Esophagus squamous epithelium (tissue), 5 donors: ENCODE measurements at places on chromosomes 12 and 14.

DNA sequence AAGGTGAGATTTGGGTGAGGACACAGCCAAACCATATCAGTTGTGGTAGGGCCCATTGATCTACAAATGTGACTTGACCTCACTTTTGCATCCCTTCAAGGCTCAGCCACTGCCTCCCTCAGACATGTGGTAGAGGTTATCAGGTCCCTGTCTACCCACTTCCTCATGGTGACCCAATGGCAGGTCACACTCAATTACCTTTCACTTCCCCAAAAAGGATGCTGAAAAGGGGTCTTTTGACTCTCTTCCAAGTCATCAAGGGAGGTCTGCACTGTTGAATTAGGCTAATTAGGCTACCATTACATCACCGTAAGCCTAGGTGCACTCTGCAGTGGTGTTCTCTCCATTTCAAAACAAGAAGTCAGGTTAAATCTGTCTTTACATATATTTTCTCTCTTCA, 22.6 kb upstream of the DRAM1 start:
- no peak for DNase-seq
- no peaks in the 10 kb centered on the region for H3K27me3 ChIP-seq
- peaks cover 4% of the 10 kb centered on the region for H3K4me1 ChIP-seq

DNA sequence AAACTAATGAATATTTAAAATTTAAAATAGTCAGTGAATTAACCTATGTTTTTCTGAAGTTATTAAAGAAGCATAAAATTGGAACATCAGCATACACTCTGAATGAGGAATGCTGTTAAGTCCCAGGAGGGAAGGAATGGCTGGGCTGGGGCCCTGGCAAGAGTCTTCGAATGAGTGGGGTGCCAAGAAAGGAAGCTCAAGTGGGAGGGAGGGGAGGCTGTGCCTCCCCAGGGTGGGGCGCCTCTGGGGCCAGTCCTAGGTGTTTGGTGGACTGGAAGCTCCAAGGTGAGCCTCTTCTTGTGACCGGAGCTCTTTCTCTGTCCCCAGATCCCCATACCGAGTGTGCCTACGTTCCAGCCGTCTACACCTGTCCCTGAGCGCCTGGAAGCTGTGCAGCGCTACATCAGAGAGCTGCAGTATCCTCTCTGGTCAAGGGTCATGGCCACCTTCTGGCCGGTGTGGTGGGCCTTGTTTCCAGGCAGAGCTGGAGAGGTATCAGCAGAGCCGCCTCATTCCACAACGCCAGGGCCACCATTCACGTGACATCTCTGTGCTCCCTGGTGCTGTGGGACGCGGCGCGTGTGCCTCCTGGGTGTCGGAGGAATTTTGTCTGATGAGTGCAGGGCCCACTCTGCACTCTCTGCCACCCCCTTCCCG, 8.5 kb downstream of the VASH1 start:
- peaks cover 31% of the 10 kb centered on the region for H3K4me1 ChIP-seq
- H3K4me3 ChIP-seq = no peak overlapping the region
- H3K27me3 ChIP-seq = no peaks in the 10 kb centered on the region
- no peak for DNase-seq
- no peaks in the 10 kb centered on the region for H3K36me3 ChIP-seq

GRCh38 chr12:62813031-62813829, 121.7 kb downstream of the PPM1H start:
- H3K27me3 ChIP-seq = no peaks in the 10 kb centered on the region
- no peaks in the 10 kb centered on the region for H3K36me3 ChIP-seq
- DNase-seq = no peak

DNA sequence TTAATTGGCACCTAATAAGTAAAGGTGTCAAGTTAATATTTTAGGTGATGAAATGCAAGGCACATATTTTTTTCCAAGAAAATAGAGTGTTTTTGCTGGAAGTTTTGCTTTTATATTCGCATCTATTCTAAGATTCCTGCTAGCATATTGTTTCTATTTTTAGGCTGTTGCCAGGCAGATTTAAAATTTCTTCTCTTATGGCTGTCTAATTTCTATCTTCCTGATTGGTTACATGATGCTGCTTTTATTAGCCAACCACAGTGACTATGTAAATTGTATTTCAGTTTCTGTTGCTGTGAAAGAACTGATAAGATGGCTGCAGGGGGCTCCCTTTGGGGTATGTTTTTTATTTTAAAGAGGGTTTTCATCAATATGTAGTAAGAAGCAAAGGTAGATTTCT, 42.7 kb downstream of the ATF7IP start:
- peak overlapping the region; percentile 16 for H3K27ac ChIP-seq
- no peak for DNase-seq
- H3K27me3 ChIP-seq = no peaks in the 10 kb centered on the region
- no peak overlapping the region for H3K4me3 ChIP-seq
- no peaks in the 10 kb centered on the region for H3K36me3 ChIP-seq

DNA sequence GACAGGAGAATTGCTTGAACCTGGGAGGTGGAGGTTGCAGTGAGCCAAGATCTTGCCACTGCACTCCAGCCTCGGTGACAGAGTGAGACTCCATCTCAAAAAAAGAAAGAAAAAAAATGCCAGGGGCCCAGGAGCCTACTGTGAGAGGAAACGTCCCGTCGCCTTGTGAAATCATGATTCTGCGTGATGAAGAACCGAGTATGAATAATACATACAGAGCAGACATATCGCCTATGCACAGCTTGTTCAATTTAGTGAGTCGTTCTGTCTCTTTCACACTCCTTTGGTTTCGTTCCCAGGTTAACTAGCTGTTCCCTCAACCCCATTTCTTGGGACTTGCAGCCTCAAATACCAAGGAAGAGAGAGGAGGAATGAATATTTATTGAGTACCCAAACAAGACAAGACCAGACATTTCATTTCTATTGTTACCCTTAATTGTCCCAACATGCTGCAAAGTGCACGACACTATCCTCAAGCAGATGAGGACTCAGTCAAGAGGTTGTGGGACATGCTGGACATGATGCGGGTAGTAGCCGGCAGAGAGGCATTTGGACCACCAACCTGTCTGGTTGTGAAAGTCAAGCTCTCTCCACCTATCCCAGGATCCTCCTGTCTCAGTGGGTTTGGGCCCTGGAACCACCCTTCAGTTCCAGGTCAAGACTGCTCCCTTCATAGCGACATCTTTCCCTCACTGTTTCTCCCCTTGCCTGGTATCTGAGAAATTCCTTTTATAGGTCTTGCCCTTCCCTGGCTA, 8.6 kb upstream of the CD27 start:
- no peak overlapping the region for H3K4me3 ChIP-seq
- no peak overlapping the region for H3K27ac ChIP-seq
- no peaks in the 10 kb centered on the region for H3K27me3 ChIP-seq
- no peaks in the 10 kb centered on the region for H3K36me3 ChIP-seq

GRCh38 chr12:93767524-93767863, 90.3 kb downstream of the CRADD start:
- no peaks in the 10 kb centered on the region for H3K36me3 ChIP-seq
- H3K27me3 ChIP-seq = no peaks in the 10 kb centered on the region
- no peak for DNase-seq
- no peak overlapping the region for H3K4me3 ChIP-seq

DNA sequence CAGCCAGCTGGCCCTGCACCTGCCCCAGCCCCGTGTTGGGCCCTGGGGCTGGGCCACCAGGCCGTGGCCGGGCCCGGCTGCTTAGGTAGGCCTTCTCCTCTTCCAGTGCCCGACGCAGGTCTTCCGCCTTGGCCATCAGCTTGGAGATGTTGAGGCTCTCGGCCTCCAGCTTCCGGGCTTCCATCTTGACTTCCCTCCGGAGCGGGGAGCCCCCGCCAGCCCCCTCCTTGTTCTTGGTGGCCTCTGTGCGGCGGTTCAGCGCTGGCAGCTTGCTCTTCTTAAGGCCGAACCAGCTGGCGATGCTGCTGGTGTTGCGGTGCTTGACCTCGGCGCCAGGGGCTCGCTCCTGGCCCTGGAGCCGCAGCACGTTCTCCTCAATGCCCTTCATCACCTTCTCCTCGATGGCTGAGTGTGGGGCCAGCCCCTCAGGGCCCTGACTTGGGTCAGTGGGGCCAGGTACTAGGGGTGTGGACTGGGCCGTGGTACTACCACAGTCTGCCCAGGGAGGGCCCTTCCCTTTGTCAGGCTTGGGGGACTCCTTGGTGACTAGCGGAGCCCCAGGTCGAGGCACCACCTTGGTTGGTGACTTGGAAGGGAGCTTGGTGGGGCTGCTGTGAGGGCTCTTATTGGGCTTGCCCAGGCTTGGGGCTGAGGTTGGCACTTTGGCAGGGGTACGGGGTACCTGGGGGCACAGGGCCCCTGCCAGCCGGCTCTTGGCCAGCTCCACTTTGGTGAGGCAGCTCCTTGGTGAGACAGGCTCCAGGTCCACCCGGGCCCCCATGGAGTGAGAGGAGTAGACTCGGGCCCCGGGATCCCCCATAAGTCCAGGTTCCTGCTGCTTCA, 33.2 kb downstream of the NCKAP5L start:
- no peak overlapping the region for H3K4me3 ChIP-seq
- H3K4me1 ChIP-seq = no peaks in the 10 kb centered on the region
- peaks cover 9% of the 10 kb centered on the region for H3K36me3 ChIP-seq
- H3K27ac ChIP-seq = no peak overlapping the region
- no peaks in the 10 kb centered on the region for H3K27me3 ChIP-seq
- no peak for DNase-seq

- no peaks in the 10 kb centered on the region for H3K36me3 ChIP-seq
- H3K4me3 ChIP-seq = no peak overlapping the region
- H3K4me1 ChIP-seq = no peaks in the 10 kb centered on the region
- DNase-seq = no peak
- H3K27me3 ChIP-seq = no peaks in the 10 kb centered on the region
- H3K27ac ChIP-seq = no peak overlapping the region
Measured at GRCh38 chr12:81400024-81400423, 322.1 kb downstream of the ACSS3 start.

DNA sequence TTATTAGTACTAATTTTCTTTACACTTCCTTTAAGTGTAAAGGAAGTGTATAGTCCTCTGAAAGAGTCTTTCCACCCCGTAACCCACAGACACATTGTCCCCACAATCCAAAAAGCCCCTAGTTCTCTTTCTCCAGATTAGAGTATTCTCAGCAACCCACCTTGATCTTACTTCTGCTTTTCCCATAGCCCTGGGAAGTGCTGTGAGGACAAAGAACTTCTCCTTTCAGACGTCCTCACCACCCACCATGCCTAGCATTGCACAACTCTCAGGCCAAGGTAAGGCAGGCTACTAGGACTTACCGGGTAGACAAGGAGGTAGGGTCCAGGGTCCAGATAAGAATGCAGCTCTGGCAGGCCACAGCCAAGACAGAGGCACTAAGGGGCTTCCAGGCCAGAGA, 7.4 kb downstream of the AAAS start:
- H3K27ac ChIP-seq = no peak overlapping the region
- no peak overlapping the region for H3K4me3 ChIP-seq
- H3K27me3 ChIP-seq = no peaks in the 10 kb centered on the region
- H3K4me1 ChIP-seq = no peaks in the 10 kb centered on the region
- H3K36me3 ChIP-seq = peaks cover 93% of the 10 kb centered on the region
- no peak for DNase-seq

GRCh38 chr14:104078031-104078455, 7.5 kb upstream of the ASPG start:
- H3K27me3 ChIP-seq = no peaks in the 10 kb centered on the region
- H3K4me3 ChIP-seq = no peak overlapping the region
- no peak for DNase-seq
- H3K27ac ChIP-seq = no peak overlapping the region
- H3K36me3 ChIP-seq = no peaks in the 10 kb centered on the region

- H3K4me1 ChIP-seq = no peaks in the 10 kb centered on the region
- no peak for DNase-seq
- no peaks in the 10 kb centered on the region for H3K36me3 ChIP-seq
- no peaks in the 10 kb centered on the region for H3K27me3 ChIP-seq
- H3K27ac ChIP-seq = no peak overlapping the region
Measured at GRCh38 chr14:61089126-61089750, 108.2 kb downstream of the SLC38A6 start.

GRCh38 chr12:88338486-88338885, 196.4 kb downstream of the TMTC3 start:
- H3K36me3 ChIP-seq = no peaks in the 10 kb centered on the region
- no peaks in the 10 kb centered on the region for H3K27me3 ChIP-seq
- DNase-seq = no peak
- H3K4me1 ChIP-seq = peaks cover 21% of the 10 kb centered on the region

DNA sequence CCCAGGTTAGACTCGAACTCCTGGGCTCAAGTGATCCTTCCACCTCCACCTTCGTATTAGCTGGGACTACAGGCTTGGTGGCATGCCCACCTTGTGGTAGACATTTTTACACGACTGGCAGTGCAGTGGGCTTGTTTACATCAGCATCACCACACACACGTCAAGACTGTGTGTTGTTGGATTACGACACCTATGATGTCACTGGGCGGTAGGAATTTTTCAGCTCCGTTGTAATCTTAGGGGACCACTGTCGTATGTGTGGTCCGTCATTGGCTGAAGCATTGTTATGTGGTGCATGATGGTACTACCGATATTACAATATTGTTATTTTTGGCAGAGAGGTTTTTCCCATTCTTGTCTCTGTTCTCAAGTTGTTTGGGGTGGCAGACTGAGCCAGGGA, 50.7 kb downstream of the TSPAN9 start:
- peaks cover 27% of the 10 kb centered on the region for H3K4me1 ChIP-seq
- H3K36me3 ChIP-seq = no peaks in the 10 kb centered on the region
- H3K4me3 ChIP-seq = no peak overlapping the region
- no peak for DNase-seq
- no peaks in the 10 kb centered on the region for H3K27me3 ChIP-seq

DNA sequence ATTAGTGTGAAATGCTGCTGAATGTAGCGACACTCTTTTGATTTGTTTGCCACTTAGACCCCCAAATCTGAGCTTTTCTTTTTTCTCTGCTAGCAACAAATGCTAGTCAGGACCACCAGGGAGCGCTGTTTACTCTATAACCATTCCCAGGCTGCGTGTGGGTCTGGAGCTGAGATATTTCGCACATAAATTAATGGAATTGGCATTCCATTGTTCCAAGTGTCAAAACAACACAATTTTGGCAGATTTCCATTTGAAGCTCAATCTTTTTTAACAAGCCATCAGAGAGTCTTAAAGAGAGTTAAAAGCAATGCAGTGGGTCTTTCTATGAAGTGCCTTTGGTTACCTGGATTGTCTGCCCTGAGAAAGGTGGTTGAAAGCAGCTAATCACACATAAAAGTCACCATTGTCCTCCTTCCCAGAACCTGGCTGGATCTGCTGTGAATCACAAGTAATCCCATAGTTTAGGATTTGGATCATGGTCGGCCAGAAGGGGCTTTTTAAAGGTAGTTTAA, 7.4 kb upstream of the TMEM132C start:
- no peaks in the 10 kb centered on the region for H3K27me3 ChIP-seq
- H3K4me1 ChIP-seq = no peaks in the 10 kb centered on the region
- H3K27ac ChIP-seq = no peak overlapping the region
- H3K4me3 ChIP-seq = no peak overlapping the region

DNA sequence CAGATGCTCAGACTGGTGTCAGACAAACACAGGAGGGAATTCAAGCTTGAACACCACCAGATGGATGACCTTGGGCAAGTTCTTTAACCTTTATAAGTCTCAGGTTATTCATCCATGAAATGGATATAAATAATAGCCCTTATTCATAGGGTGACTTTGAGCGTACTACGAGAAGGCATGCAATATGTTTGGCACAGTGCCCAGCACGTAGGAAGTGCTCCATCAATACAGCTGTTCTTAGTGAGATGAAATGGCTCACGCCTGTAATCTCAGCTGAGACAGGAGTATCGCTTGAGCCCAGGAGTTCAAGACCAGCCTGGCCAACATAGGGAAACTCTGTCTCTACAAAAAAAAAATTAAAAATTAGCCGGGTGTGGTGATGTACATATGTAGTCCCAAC, 84.8 kb upstream of the FICD start:
- H3K4me3 ChIP-seq = no peak overlapping the region
- no peaks in the 10 kb centered on the region for H3K36me3 ChIP-seq
- DNase-seq = no peak
- no peak overlapping the region for H3K27ac ChIP-seq
- H3K4me1 ChIP-seq = no peaks in the 10 kb centered on the region
- no peaks in the 10 kb centered on the region for H3K27me3 ChIP-seq

GRCh38 chr12:105499205-105499604, 168.7 kb downstream of the C12orf75 start:
- H3K27ac ChIP-seq = no peak overlapping the region
- no peak overlapping the region for H3K4me3 ChIP-seq
- DNase-seq = no peak
- no peaks in the 10 kb centered on the region for H3K4me1 ChIP-seq
